ENCODE measurements at places on chromosomes 13 and 19. TPM values are rescaled to one million over a fixed set of nuclear protein-coding genes. Genes with fewer than 3 reads are reported as not detected.

GRCh38 chr13:40975441-40975840 is 43.7 kb downstream of the ELF1 start:
- no peak for DNase-seq

Gene ZNF132
- total RNA-seq: 5.1 TPM

Gene GPX4
- total RNA-seq: 361 TPM

GRCh38 chr13:113145911-113146598 is 12.4 kb upstream of the PROZ start:
- DNase-seq: peak; percentile 30

GRCh38 chr19:13069415-13070359 is 33.0 kb downstream of the LYL1 start:
- DNase-seq: no peak

Gene MEGF8
- total RNA-seq: 32.6 TPM

DNA sequence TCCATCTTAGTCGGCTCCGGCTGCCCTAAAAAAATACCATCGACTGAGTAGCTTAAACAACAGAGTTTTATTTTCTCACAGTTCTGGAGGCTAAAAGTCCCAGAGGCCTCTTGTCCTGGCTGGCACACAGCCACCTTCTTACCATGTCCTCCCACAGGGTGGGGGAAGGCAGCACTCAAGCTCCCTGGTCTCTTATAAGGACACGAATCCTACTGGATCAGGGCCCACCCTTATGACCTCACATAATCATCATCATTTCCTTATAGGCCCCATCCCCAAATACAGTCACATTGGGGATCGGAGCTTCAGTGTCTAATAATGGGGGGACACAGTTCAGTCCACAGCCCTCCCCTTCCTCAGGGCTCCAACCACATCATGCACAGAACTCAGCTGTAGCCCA is 2.6 kb upstream of the TUBA3C start:
- DNase-seq: no peak

Gene ZNF599
- 3.7 TPM for total RNA-seq

DNA sequence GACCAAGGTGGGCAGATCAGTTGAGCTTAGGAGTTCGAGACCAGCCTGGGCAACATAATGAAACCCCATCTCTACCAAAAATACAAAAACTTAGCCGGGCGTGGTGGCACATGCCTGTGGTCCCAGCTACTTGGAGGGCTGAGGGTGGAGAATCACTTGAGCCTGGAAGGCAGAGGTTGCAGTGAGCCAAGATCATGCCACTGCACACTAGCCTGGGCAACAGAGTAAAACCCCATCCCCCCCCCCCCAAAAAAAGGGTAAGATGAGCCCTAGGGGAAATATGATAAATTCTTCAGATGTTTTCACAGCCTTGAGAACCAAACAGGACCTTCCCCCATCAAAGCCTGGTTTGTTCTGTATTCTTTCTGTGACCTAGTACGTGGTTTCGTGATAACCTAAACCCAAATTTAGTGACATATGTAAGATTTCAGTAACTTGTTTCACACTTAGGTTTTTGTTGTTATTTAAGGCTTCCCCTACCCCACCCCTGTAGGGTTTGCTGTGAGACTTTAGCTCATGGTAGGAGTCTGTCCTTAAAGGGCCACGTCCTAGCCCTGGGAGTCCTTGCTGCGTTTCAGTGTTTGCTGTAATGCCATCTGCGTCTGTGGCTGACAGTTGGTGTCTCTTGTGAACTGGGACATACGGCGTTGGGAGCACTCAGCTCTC is 49.6 kb downstream of the MYO9B start:
- no peak for DNase-seq

Gene TEAD2
- 63.6 TPM for total RNA-seq

Gene PALM3
- total RNA-seq: 0.41 TPM

DNA sequence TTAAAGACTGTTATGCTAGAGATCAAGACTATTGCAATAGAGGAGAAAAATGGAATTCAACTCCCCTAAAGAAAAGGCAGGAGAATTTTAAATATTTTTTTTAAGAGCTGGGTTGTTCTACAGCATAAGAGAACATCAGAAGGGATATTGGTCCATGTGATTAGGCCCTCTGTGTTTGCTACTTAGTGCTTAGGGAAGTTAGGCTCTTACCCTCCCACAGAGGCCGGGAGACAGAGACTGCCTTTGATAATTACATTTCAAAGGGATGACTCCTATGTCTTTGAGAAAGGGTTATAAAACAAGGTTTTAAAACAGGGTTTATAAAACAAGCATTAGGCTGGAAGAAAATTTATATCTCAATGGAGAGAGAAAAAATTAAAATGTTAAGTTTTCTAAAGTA is 1248.1 kb upstream of the PCDH20 start:
- DNase-seq: no peak

GRCh38 chr13:101942535-101943157 is 459.2 kb downstream of the FGF14 start:
- DNase-seq: no peak

DNA sequence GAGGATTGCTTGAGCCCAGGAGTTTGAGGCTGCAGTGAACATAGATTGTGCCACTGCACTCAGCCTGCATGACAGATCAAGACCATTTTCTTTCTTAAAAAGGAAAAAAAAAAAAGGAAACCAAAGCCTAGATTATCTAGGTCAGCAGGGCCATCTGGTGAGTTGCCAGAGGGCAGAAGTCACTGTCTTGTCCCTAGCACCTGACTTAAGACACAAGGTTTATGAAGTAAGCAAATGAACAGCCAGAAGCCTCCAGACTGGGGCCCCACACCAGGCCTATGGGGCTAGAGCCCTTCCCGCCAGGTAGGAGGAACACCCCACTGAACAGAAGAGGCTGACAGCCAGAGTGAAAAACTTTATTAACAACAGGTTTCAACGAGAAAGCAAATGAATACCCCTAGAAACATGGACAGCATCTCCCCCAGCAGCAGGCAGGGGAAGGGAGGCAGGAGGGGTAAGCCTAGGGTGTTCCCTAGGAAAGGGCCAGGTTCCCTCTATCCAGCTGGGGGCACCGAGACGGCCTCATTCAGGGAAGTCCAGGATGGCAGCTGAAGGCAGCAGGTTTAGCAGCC is 1.2 kb downstream of the WDR83 start:
- no peak for DNase-seq

GRCh38 chr13:26050568-26051230 is 1.1 kb downstream of the SHISA2 start:
- no peak for DNase-seq

DNA sequence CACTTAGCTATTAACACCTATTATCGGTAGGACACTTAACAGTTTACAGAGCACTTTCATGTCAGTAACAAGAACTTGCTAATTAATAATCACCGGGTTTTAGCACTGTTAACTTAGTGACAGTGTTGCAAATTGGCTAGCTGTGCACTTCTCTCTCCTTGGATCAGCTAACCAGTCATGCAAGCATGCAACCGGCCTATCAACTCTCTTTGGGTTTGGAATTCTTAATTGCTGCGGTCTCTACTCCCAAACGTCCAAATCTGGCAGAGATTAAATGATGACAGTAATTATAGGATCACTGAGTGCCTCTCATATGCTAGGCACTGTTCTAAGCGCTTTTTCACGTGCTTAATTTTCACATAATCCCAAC is 1.2 kb downstream of the EPS15L1 start:
- DNase-seq: no peak

DNA sequence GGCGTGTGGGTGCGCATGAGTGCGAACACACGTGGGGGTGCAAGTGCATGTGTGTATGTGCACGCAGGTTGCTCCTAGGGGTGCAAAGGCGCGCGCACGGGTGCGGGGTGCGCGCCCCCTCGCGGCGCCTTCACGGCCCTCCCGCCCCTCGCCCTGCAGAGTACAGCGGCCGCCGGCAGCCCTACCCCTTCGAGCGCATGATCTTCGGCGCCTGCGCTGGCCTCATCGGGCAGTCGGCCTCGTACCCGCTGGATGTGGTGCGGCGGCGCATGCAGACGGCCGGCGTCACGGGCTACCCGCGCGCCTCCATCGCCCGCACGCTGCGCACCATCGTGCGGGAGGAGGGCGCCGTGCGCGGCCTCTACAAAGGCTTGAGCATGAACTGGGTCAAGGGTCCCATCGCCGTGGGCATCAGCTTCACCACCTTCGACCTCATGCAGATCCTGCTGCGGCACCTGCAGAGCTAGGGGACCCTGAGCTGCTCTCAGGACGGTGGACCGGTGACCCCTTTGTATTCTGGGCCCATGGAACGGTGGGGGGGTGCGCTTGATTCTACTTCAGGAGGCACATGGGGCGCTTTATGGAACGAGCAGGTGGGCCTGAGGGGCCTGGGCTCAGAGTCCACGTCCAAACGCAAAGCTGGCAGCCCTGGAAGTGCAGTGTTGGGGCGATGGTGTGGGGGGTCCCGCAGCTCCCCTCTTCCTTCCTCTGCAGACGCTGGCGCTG is 27.7 kb downstream of the TMEM161A start:
- peak; percentile 48 for DNase-seq

DNA sequence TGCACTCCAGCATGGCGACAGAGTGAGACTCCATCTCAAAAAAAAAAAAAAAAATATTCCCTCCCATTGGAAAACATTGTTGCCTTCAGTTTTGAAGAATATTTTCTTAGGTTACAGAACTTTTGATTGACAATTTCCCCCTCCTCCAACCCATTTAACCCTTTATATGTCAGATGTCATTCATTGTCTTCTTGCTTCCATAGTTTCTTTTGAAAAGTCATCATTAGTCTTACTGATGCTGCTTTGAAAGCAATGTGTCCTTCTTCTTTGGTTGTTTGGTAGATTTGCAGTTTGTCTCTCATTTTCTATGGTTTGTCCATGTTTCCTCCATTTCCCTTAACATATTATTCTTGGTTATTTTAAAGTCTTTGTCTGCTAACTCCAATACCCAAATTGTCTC is 25.4 kb downstream of the ZNF558 start:
- no peak for DNase-seq

GRCh38 chr13:60258349-60258748 is 94.6 kb upstream of the DIAPH3 start:
- DNase-seq: no peak

GRCh38 chr19:28737021-28737895 is 475.7 kb downstream of the UQCRFS1 start:
- DNase-seq: no peak

Gene LONP1
- 98.1 TPM for total RNA-seq
